Activated CD4-positive, alpha-beta T cell treated with anti-CD3 and anti-CD28 coated beads, Interleukin-10, Interleukin-2, amounts not matched to agents 100 ng/mL and 50 ng/mL, durations not matched to agents 16 hours and 8 hours (primary cell): ENCODE measurements at places on chromosomes 16 and 17.
A peak's percentile ranks its signal among the peaks of the same experiment; 100 is the strongest.

DNA sequence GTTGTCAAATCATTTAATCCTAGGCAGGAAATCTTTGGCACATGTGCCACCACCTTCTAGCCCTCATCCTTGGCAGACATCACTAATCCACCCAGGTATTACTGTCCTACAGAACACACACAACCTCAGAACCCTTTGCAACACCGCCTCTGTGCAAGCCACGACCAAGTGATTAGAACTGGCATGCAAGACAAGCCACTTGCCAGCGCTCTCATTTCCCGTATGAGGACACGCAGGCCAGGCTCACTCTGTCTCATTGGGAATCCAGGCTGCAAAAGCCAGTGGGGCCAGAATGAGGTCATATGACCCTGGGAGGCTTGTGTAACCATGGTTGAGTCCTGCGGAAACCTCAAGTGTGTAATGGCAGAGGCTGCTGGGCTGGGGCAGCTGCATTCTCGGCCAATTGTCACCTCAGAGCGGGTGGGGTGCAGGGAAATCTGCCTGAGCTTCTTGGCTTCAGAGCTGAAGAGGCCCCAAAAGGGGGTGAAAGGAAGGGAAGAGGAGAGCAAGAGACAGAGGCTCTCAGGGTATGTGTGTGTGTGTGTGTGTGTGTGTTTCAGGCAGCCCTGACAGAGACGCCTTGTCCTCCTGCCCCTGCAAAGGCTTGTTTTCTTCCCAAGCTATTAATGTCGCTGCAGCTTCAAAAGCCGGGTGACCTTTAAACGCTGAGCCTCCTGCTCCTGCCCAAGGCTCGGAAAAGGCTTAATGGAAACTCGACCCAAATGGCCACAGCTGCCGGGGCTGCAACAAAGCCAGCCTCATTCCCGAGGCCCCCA is 43.2 kb upstream of the MRPS23 start:
- no peak for DNase-seq

- DNase-seq = peak; percentile 74
These were observed 15.7 kb upstream of the CCL1 start for GRCh38 chr17:34378664-34379101.

GRCh38 chr16:4110680-4111079 is 5.6 kb downstream of the ADCY9 start:
- no peak for DNase-seq

DNA sequence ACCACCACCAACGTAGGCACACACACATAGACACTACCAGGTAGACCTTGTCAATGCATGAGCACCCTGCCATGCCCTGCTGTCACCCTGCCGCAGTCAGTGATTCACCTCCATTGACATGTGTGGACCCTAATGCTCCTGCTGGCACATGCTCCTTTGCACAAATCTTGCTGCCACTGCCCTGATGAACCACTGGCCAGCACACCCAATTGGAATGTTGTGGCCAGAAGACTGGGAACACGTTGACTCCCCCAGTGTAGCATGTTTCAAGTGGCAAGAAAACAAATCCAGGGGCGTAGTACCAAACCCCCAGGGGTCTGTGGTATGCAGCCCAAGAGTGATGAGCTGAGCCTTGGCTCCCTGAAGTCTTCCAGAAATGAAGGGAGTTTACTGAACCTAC is 486.4 kb upstream of the KIF2B start:
- no peak for DNase-seq

- no peak for DNase-seq
These were observed 32.6 kb upstream of the ACSF3 start for GRCh38 chr16:89061086-89061485.
